Cortex of kidney (tissue), 1 donor: ENCODE measurements at places on chromosomes 12 and 14.

DNA sequence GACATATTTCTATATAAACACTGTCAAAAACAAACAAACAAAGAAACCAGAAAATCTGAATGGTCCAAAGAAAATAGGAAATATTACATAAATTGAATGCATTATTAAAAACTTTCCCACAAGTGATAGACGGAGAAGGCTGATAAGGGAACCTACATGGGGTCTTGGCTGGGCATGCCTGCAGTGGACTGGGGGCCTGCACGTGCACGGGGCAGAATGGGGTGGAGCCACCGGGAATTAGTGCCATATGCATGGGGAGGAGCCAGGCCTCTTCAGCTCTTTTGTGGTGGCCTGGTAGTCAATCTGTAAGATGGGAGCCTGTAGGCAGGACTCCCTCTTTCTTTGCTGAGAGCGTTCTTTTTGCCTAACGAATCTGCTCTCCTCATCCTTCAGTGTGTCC is 1031.7 kb upstream of the FBXO33 start:
- no peak for DNase-seq

DNA sequence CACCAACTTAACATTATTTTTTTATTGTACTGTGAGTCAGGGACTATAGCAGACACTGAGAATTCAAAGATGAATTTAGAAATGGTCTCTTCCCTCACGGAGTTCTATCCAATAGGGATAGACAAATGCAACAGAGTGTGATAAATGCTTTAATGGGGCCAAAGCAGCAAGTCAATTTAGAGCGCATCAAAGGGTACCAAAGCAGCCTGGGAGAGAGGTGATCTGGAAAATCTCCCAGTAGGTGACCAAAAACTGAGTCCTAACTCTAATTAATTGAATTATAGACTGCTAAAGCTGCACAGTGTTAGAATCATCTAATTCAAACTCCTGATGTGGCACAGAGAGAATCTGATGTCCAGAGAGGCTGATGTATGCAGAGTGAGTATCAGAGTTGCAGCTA is 2.6 kb downstream of the LIN7A start:
- no peak for DNase-seq

DNA sequence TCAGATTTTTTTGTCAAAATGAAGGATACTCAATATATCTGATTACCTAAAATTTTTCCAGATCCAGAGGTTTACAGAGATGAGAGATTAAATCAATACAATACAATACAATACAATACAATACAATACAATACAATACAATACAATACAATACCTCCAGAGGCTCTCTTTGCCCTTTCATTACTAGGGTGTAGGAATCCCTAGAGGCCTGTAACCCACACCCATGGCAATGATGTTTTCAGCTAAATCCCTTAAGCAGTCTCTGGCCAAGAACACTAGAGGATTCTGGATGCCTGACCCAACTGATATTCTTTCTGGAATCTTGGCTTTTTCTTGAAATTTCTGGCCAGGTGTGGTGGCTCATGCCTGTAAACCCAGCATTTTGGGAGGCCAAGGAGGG is 23.7 kb upstream of the AEBP2 start:
- no peak for DNase-seq

DNA sequence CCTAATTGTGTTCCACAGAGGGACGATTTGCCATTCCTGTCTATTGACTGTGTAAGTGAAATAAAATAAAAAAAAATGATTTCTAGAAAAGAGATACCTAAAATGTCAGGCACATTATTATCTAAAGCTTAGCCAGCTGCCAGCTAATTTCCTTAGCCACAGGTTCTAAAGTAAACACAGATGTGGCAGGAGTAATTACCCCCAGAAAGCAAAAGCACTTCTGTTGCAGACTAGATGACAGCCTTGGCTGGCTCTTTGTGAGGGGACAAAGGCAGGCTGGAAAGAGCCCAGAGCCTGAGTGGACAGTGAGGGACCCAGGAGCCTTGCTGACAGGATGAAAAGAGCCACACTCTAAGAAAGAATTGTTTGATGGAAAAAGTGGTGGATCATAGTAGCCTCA is 418.1 kb downstream of the LRIG3 start:
- DNase-seq, result no peak

GRCh38 chr12:46649433-46649832 is 176.4 kb downstream of the SLC38A4 start:
- DNase-seq, result no peak

- no peak for DNase-seq
Measured at GRCh38 chr12:49665384-49665783, 41.8 kb downstream of the FMNL3 start.

GRCh38 chr12:53578783-53579182 is 47.4 kb downstream of the ATF7 start:
- DNase-seq, result no peak

DNA sequence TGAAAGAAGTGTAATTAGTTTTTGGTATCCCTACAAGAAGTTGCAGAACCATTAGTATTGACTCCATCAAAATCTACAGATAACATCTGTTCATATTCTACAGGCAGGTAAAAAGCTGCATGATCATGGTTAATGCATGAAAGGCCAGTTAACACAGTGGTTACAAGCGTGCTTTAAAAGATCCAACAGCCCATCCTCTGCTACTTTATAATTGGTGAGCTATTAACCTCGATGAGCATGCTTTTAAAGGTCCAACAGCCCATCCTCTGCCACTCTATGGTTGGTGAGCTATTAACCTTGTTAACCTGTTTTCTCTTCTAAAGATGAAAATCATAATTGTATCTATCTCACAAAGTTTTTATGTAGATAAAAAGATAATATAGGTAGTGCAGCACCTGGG is 289.3 kb downstream of the DUSP6 start:
- no peak for DNase-seq

DNA sequence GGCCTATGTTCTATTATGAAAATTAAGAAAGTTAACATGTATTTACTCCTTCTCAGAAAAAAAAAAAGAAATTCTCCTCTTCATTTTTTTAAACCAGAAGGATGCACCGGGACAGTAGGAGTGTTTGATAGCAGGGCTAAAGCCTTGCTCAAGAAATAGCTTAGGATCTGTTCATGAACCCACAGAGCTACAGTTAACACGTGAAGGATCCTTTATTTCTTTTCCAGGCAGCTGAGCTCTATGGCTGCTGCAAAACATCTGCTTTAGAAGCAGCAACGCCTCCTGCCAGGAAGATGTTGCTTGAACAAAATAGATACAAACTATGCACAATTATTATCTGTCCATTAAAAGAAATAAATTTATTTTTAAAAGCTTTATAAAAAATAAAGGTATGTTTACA is 254.8 kb downstream of the PRKD1 start:
- DNase-seq, result no peak

GRCh38 chr12:56193025-56193578 is 3.8 kb upstream of the SMARCC2 start:
- DNase-seq, result no peak

DNA sequence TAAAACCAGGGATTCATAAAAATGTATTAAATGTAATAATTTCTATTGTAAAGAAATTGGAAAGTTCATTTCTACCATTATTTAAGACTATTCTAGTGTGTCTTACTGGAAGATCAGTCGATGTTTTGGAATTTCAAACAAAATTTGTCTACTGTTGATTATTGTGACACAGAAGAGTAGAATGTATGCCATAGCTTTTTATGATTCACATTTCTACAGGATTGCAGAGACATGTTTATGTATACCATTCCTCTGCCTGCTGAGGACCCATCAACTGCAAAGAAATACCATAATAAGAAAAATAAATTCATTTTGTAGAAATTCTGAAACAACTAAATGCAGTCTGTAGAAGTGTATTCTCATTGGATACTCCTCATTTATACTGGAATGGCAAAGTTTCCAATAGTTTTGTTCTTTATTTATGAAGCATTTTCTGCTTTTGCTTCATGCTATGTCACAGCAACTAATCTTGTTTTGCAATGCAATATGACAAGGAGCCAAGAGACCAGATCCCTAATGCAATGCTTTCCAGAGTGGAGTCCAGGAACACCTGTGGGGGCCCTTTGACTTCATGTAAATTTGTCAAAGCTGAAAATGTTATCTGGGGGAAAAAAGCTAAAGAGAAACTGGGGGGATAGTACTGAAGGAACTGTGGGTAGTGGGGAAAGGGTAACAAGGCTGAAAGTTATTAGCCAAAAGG is 172.9 kb upstream of the LRIG3 start:
- DNase-seq, result no peak

- no peak for DNase-seq
Measured at GRCh38 chr12:131108177-131108955, 154.7 kb downstream of the ADGRD1 start.

DNA sequence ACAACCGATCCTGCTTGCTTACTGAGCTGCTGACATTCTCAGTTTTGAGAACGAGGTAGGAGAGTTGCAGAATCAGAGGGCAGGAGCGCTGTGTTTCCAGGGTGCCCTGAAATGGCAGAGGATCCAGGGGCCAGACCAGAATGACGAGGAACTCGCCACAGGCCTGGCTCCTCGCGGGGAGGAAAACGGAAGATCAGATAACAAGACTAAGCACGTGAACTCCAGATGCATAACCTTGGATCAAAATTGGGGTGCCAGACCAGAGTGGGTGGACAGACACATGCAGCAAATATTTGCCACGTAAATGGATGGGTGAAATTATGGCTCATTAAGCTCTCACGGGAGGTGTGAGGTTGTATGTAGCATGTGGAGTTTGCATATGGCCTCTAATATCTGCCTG is 46.5 kb downstream of the ELK3 start:
- no peak for DNase-seq

GRCh38 chr14:99393059-99393655 is 87.5 kb downstream of the SETD3 start:
- DNase-seq, result no peak

- no peak for DNase-seq
Measured at GRCh38 chr12:27524494-27524835, 459 bp downstream of the PPFIBP1 start.

- no peak for DNase-seq
Measured at GRCh38 chr12:80702889-80703805, 4.3 kb upstream of the MYF6 start.

DNA sequence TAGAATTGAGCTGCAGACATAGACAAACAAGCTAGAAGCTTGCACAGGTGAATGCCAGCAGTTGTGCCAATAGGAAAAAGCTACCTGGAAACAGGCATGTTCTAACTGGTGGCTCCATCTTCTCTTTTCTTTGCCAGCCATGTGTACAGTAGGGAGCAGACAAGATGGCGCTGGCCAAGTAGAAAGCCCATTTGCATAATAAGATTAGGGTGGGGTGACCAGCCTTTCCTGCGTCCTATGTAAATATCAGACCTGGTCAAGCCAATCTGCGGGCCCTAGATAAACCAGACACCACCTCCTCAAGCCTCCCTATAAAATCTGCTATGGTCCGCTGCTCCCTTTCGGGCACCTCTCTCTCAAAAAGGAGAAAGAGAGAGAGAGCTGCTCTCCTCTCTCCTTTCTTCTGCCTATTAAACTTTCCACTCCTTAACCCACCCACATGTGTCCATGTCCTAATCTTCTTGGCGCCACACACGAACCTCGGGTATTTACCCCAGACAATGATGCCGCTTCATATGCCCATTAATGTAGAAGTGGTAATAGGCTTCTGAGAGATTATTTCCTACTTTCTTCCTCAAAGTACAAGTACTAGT is 201.0 kb downstream of the SLC25A21 start:
- no peak for DNase-seq

DNA sequence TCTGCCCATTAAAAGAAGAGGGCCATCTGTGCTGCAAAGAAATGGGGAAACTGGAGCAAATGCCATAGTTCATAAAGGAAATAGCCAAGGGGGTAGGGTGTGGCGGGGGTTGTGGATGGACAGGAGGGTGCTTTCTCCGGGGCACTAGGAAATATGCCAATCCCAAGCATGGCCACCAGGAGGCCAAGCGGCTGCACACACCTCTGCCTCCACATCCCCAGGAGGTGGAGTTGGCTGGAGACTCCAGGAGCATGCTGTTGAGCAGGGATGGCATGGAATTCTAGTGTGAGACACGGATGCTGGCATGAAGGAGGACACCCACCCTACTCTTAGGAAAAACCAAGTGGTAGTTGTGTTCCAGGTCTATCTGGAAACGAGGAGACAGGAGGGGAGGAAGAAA is 25.2 kb downstream of the NID2 start:
- DNase-seq, result no peak

GRCh38 chr14:105123981-105124765 is 44.4 kb downstream of the JAG2 start:
- no peak for DNase-seq

DNA sequence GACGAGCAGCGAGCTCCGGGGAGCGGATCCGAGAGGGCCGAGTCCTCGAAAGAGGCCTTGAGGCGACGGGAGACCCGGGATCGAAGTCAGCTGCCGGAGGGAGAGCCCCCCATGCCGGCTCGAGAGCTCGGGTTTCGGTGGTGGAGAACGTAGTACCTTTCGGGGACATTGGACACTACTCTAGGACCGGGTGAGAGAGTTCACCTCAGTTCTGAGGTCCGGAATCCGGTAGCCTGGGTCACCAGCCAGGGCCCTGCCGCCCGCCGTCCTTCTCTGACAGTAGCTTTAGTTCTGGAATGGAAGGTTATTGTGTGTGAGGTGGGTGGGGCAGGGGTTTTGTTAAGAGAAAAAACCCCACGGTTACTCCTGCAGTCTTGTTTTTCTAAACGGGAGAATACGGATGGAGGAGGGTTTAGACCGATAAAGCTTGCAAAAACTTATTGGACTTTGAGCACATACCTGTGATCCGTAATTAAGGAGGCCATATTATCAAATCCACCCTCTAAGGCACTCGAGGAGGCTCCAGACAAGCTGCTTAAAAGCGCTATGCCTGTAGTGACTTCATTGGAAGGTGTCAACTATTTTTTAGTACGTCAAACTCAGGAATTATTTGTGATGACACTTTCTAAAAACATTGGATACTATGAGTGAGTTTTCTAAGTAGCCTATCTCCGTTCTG is 765 bp downstream of the SCYL2 start:
- no peak for DNase-seq

- no peak for DNase-seq
Measured at GRCh38 chr12:66066137-66066928, 64.2 kb downstream of the LLPH start.

DNA sequence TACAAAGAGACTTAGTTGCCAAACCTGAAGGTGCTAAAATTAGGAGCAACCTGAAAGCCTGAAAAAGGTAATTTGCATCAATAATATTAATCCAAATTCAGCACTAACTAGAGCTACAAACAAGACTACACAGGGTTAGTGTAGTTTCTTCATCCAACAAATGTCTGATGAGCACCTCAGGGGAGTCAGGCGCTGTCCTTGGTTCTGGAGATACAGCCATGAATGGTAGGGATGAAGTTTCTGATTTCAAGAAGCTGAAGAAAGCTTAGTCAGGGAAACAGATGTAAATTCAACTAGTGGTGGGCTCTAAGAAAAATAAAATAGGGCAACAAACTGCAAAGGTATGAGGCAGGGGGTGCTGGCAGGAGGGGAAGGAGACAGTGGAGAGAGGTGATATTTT is 266.3 kb downstream of the GLT1D1 start:
- DNase-seq, result no peak
